ENCODE measurements at places on chromosomes 4 and X.

GRCh38 chrX:78109458-78109857 lies 5.4 kb downstream of the PGK1 start:
- DNase-seq, result no peak

DNA sequence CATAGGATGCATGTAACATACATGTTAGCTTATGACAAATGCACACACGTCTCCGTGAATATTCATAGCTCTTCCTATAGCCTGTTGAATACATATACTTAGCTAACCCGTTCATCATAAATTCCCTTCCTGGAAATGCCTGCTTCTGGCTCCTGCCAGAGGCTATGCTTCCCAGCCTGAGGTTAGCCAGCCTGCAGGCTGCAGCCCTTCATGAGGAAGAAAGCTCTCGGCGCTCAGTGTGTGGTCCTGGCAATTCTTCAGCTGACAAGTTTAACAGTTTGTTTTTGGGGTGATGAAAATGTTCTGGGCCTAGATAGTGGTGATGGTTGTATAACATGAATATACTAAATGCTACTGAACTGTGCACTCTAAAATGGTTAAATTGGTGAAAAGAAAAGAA lies 48.8 kb upstream of the MAN2B2 start:
- DNase-seq, result no peak

- no peak for DNase-seq
These were observed 336.1 kb downstream of the UNC5C start for GRCh38 chr4:95212692-95213091.

GRCh38 chr4:84634961-84635360 lies 52.0 kb downstream of the CDS1 start:
- no peak for DNase-seq

DNA sequence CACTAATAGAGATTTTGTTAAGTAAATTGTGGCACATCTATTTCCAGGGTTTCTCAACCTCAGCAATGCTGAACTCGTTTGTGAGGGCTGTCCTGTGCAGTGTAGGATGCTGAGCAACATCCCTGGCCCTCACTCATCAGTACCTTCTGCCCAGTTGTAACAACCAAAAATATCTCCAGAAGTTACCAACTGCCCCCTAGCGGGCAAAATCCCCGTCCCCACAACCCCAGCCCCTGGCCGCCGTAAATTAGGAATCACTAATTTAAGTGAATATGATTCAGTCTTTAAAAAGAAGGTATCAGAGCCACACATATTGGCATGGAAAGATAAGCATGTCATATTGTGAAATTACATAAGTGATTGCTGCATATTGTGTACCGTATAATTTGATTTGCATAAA lies 123.4 kb downstream of the ASB9 start:
- no peak for DNase-seq

- no peak for DNase-seq
These were observed 21.3 kb upstream of the SOX3 start for GRCh38 chrX:140526171-140526570.

GRCh38 chrX:83416273-83416672 lies 91.8 kb upstream of the POU3F4 start:
- DNase-seq, result no peak

DNA sequence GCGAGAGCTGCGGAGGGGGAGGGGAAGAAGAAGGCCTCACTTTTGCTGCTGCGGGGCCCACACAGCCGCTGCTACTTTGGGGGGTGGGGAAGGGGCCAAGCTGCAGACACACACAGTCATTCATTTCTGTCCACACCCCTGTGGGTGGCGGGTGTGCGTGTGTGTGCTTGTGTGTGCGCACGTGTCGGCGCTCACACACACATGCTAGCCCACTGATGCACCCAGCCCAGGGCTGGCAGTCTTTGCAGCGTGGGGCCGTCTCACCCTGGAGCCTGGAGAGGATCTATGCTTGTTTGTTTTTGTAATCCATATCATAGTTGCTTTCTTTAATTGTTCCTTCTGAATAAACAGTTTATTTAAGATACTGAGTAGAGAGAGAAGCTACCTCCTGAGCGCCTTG lies 4.0 kb downstream of the DUSP9 start:
- DNase-seq, result no peak

DNA sequence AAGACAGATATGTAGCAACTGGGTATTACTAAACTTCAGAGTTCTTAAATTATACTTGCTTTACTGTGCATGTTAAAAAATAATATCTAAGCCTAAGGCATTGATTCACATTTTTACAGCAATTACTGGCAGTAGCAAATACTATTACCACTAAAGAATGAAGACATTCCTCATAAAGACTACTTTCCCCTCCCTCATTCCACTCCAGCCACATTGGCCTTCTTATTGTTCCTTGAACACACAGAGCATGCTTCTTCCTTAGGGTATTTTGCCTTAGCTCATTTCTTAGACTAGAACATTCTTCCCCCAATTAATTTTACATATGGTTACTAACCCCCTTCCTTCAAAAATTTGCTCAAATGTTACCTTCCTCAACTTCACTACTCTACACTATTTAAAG lies 717.0 kb downstream of the CCSER1 start:
- DNase-seq, result no peak

DNA sequence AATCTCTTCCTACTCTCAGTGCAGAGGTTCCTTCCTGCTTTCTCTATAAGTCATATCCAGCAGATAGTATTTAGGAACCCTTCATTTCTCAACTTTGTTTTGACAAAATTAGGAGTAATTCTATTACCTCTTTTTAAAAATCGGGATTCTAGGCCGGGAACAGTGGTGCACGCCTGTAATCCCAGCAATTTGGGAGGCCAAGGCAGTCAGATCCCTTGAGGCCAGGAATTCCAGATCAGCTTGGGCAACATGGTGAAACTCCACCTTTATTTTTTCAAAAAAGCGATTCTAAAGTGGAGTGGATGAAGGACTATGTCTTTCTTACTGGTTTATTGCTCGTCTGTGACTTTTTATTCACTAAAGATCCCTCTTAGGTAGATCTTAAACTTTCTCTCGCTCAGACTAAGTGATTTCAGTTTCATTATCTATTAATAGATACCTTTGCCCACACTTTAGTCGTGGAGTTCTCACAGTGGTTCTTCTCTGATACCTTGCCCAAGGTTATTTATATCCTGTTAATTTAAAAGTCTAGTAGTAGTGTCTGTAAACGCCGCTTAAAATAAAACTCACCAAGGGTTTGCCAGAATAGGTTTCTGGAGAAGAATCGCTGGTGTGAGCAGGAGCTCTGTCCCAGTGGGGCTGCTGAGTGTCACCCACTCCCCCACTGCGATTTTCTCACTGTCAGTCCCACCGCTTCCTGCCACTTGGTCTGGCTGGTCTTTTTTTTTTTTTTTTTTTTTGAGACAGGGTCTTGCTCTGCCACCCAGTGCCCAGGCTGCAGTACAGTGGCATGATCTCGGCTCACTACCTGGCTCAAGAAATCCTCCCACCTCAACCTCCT lies 27.0 kb upstream of the TMEM131L start:
- no peak for DNase-seq

DNA sequence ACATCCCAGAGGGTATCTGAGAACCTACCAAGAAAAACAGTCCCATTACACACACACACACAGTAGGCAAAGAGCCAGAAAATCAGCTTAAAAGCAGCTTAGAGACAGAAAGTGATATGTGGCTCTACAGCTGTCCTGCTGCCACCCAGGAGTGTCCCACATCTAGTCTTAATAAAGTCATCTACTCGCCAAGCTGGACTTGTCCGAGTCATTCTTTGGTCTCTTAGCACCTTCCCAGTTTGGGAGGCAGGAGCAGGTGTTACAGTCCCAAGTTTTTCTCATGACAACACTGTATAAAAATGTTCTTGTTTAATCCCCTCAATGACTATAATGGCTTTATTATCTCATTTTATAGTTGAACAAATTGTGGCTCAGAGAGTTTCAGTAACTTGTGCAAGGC lies 252.5 kb upstream of the CASK start:
- DNase-seq, result no peak

DNA sequence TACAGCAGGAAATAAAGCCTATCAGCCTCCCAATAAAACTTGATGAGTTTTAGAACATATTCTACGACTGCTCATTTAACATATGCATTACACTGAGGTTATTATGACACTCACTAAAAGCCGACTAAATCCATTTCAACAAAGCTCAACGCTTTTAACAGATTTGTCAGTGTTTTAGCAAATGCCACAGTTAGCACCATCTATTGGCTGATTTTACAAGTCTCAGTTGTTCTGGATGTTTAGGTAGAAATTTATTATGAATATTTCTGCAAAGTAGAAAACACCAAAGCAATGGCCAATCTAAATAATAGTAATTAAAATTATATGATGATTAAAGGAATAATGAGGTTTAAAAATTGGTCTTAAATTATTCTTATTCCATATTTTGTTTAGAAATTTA lies 993.2 kb upstream of the PCDH7 start:
- DNase-seq, result no peak

- no peak for DNase-seq
These were observed 58.4 kb upstream of the COX18 start for GRCh38 chr4:73127839-73128453.

DNA sequence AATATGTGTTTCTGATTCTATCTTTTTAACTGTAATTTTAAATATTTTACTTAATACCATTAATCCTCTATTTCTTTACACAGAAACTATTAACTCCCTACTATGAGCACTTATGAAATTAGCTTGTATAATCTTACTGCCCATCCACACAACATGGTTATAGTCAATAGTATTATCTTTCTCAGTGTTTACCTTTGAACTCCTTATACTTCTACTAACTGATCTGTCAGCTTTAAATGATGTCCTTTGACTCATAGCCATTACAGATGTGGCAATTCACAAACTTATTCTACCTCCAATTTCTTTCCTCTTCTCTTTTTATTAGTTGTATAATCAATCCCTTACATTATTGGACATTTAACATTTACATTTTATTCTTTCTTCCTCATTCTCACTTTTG lies 5.5 kb downstream of the SEC31A start:
- DNase-seq, result no peak

GRCh38 chr4:1570291-1571164 lies 113.6 kb downstream of the FAM53A start:
- no peak for DNase-seq

DNA sequence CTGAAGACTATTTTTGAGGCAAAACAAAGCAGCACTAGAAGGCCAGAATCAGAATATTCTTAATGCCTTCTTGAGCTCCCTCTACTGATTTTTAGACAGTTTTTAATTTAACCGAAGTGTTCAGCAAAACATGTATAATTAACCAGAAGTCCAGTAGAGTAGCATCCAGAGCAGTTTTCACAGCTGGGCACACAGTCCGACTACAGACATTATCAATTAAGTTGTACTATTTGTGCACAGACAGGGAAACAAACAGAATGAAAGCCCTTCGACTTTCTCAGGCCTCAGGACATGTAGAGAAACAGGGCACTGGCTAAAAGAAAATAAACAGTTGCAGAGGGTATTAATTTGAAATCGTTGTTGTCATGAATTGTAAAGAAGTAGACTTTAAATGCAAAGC lies 11.9 kb downstream of the FSTL5 start:
- DNase-seq, result no peak

GRCh38 chr4:162891788-162892707 lies 274.6 kb downstream of the NAF1 start:
- no peak for DNase-seq

- no peak for DNase-seq
These were observed 69.8 kb downstream of the EGF start for GRCh38 chr4:109982521-109982920.

GRCh38 chrX:71871367-71871766 lies 39.3 kb upstream of the NHSL2 start:
- DNase-seq, result no peak

DNA sequence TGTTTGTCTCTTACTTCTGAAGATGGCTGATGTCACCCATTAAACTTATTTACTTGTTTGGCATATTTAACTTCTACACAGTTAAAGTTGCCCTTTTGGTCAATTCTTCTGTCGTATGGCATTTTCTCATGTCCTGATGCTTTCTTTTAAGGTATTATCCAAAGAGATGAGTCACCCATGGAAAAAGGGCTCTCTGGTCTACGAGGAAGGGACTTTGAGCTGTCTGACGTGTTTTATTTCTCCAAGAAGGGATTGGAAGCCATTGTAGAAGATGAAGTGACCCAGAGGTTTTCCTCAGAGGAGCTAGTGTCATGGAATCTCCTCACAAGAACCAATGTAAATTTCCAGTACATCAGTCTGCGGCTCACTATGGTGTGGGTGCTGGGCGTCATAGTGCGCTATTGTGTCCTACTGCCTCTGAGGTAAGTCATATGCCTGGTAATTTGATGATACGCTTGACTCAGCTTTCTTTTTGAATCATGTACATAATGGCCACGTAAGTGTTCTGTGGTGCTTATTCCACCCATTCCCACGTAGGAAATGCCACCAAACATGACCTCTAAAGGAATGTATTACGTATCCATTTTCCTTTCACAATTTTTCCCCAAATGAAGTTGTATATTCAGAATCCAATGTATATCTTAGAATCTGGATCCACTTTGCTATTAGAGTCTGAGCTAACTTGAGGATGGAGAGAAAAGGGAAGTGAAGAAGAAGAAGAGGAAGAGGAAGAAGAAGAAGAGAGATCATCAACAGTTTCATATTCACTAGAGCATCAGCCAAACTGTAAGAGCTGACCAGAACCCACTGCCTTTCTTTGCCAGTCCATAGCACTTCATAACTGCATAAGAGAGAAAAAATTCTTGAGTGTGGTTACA lies 45.7 kb downstream of the GPAT3 start:
- no peak for DNase-seq

GRCh38 chr4:29066861-29067260 lies 1653.3 kb upstream of the PCDH7 start:
- DNase-seq, result no peak

- no peak for DNase-seq
These were observed 37.8 kb upstream of the TACR3 start for GRCh38 chr4:103757631-103758030.

DNA sequence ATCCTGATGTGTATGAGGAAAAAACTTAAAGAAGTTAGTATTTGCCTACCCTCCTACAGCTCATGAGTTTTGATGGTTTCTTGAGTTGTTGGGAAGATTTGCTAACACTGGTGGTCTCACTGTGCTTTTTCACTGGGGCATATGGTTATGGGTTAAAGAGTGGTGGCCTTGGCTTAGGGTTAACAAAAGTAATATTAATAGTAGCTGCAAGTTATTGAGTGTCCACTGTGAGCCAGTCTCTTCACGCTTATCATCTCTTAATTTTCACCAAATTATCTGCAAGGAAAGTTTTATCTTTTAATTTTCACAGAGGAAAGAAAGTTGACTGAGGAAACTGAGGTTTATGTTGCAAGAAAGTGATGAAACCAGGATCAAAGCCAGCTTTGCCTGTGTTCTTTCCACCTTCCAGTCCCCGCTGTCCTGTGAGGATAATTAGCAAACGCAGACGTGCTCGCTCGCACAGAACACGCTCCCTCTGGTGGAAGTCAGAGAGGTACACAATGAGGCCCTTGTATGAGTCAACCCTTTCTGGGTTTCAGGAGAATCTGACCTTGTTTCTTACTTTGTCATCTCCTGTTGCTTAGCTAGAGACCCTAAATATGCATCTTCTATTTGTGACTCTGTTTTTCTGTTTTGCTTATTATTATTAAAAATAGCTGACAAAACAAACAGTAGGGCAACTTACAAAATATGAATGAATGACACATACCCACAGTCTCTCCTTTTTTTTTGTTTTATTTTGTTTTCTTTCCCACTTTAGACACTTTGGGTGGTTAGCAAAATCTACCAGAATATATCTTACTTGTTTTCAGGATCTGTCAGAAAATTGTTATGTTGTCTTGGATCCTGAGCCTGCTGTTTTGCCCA lies 94.3 kb downstream of the DDIT4L start:
- DNase-seq, result peak; percentile 31

All from iPS DF 6.9 (cell line).